Stimulated activated CD8-positive, alpha-beta memory T cell treated with anti-CD3 and anti-CD28 coated beads, Interleukin-2, amount 100 ng/mL, for 48 hours (primary cell): ENCODE measurements at places on chromosomes 4 and X.

- no peak for DNase-seq
Observed at GRCh38 chr4:152468408-152468807, 67.5 kb downstream of the FBXW7 start.

- no peak for DNase-seq
Observed at GRCh38 chrX:29269390-29269789, 682.1 kb downstream of the IL1RAPL1 start.

DNA sequence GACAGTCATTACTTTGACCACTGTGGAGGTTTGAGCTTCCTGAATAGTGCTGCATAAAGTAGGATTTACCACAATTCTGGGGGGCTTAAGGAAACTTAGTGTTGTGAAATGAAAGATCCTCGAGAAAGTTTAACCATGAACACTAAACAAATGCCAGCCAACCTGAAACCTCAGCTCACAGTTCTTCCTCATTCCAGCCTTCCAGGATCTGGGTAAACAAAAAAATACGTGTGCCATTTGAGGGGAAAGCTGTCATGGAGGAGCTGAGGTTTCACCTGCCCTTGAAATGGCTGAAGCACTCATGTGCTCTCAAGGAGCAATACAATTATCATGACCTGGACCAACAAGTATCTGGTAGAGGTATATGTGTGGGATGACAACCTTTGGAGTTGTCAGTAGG is 142.7 kb downstream of the NPNT start:
- DNase-seq = no peak

DNA sequence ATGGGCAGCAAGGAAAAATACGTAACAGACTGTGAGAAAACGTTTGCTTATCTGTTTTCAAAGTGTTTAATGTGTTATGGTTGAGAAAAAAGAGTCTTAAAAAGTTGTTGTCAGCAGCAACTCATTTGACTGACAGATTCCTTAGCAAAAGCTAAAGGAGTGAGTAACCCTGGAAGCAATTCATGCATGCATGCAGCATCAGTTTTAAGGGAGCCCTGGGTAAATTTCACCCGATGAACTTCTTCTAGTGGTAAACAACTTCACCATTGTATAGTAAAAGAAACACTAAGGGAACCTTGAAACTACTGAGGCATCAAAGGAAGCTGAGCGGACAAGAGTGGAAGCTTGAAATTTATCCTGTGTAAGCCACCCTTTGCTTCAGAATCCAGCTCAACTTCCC is 583.2 kb upstream of the INTU start:
- DNase-seq = no peak

- DNase-seq = no peak
Observed at GRCh38 chr4:98283219-98284189, 22.3 kb downstream of the RAP1GDS1 start.

GRCh38 chrX:115372152-115372551 is 82.6 kb downstream of the LUZP4 start:
- no peak for DNase-seq

- no peak for DNase-seq
Observed at GRCh38 chr4:22233230-22233629, 282.6 kb downstream of the ADGRA3 start.

DNA sequence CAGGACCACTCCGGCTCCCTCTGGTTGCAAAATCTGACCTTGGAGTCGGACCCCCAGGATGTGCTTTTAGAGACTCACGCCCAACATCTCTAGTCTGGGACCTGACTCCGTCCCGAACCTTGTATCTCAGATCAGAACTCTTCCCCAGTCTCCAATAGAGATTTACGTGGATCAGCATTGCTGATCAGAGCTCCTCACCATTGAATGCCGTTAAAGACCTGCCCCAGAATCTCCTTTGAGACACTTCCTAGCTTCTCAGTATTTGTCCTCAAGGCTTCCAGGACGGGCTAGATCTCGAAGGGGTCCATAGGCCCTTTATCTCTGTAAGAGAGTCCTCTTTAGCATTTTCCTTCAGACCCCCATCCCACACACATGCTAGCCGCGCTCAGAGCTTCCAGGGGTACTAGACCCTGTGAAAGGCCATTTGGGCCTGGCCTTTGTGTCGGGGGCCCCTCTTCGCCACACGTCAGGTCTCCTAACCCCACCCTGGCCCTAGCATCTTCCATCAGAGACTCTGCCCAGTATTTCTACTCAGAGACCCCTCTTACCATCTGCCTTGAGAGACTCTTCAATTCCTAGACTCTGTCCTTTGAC is 662 bp downstream of the UBA1 start:
- no peak for DNase-seq

- no peak for DNase-seq
Observed at GRCh38 chr4:77872723-77873445, 10.3 kb downstream of the MRPL1 start.

- peak; percentile 73 for DNase-seq
Observed at GRCh38 chrX:14029425-14030173, at the start of gene GEMIN8. Gene GEMIN8, minus strand, starts transcription at chrX:14029892. Its CDS starts 8,414 bp downstream, at chrX:14021478.

DNA sequence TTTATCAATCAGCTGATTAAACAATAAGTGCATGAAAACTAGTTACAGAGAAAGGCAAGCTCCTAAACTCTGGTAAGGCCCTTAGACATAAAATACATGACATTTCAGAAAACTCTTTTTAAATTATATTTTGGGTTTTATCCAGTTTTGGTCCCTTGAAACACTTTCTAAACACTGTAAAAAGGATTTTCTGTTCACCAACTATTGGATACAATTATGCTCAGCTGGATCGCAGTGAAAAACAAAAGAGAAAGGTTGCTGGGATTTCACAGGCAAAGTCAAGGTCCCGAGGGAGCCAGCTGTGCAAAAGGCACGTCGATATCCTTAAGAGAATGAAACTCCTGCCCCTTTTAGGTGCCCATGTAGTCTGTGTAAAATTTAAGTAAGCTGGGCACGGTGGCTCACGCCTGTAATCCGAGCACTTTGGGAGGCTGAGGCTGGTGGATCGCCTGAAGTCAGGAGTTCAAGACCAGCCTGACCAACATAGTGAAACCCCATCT is 1018.4 kb upstream of the INTU start:
- no peak for DNase-seq

GRCh38 chrX:47561659-47562151 is 700 bp downstream of the ARAF start:
- DNase-seq = no peak

GRCh38 chr4:189600718-189601435 is 339.8 kb upstream of the FRG1 start:
- DNase-seq = no peak
